Foreskin keratinocyte (primary cell): ENCODE measurements at places on chromosomes 12 and 14. TPM values are rescaled to one million over a fixed set of nuclear protein-coding genes. Genes with fewer than 3 reads are reported as not detected.

The LRRC43 gene
- total RNA-seq, result 0.28 and 0.61 TPM in 2 replicates

The HOXC9 gene
- 4.3 and 5.5 TPM in 2 replicates for total RNA-seq

The SPTB gene
- total RNA-seq, result 0.28 and 0.58 TPM in 2 replicates

The RHOJ gene
- 0.07 TPM in 1 of 2 replicates, not detected in the other for total RNA-seq

The SUDS3 gene
- 32.7 and 32.8 TPM in 2 replicates for total RNA-seq

The SLC10A1 gene
- total RNA-seq, result not detected in 2 replicates

The PPM1A gene
- total RNA-seq, result 30.8 and 32.4 TPM in 2 replicates

The SERPINA12 gene
- total RNA-seq, result not detected in 2 replicates

The IGF1 gene
- total RNA-seq, result not detected in 2 replicates

The CEP128 gene
- 12.4 and 14.8 TPM in 2 replicates for total RNA-seq

The GLT1D1 gene
- total RNA-seq, result not detected in 2 replicates

The MIP gene
- not detected in 2 replicates for total RNA-seq

The KCNH5 gene
- not detected in 2 replicates for total RNA-seq

The PKP2 gene
- 76.0 and 84.4 TPM in 2 replicates for total RNA-seq

The FGF23 gene
- not detected in 2 replicates for total RNA-seq

The SLC8A3 gene
- total RNA-seq, result 0.04 TPM in 1 of 2 replicates, not detected in the other

The COL2A1 gene
- total RNA-seq, result 0.07 and 0.10 TPM in 2 replicates

The TOMM20L gene
- total RNA-seq, result not detected in 2 replicates

The FOXN4 gene
- not detected in 2 replicates for total RNA-seq

The KRT7 gene
- 512 and 2,317 TPM in 2 replicates for total RNA-seq
